ENCODE measurements at places on chromosomes 2 and 18. TPM values are rescaled to one million over a fixed set of nuclear protein-coding genes. Genes with fewer than 3 reads are reported as not detected.

The TCF23 gene
- total RNA-seq: 84.6 TPM

The ABCB6 gene
- 36.2 TPM for total RNA-seq

The SLC19A3 gene
- 0.55 TPM for total RNA-seq

The SERPINB12 gene
- total RNA-seq: not detected

The KCNK3 gene
- total RNA-seq: 7.8 TPM

The PRSS56 gene
- total RNA-seq: not detected

The IL18R1 gene
- 4.8 TPM for total RNA-seq

The CCNT2 gene
- total RNA-seq: 105 TPM

The MPP4 gene
- not detected for total RNA-seq

The CCDC85A gene
- total RNA-seq: 23.2 TPM

The IL1R2 gene
- 4.5 TPM for total RNA-seq

The LCT gene
- total RNA-seq: 0.07 TPM

The RGPD3 gene
- under 0.01 TPM for total RNA-seq

The ERCC3 gene
- 52.3 TPM for total RNA-seq

The STPG4 gene
- total RNA-seq: not detected

The POTEF gene
- 0.76 TPM for total RNA-seq

The ABCG5 gene
- not detected for total RNA-seq

The GREB1 gene
- 166 TPM for total RNA-seq

The ASB18 gene
- total RNA-seq: not detected

The DES gene
- 3,551 TPM for total RNA-seq

The IL36RN gene
- not detected for total RNA-seq

The ANKRD30B gene
- total RNA-seq: not detected

The POTEJ gene
- total RNA-seq: not detected

The SCYGR4 gene
- total RNA-seq: not detected

The RAB6D gene
- 0.15 TPM for total RNA-seq

The LRP1B gene
- 0.29 TPM for total RNA-seq

The EN1 gene
- total RNA-seq: not detected

The KLHL29 gene
- 12.4 TPM for total RNA-seq

The AGXT gene
- not detected for total RNA-seq

The DHRS9 gene
- total RNA-seq: 0.91 TPM

The ATG9A gene
- 21.5 TPM for total RNA-seq

The SERPINB7 gene
- not detected for total RNA-seq

The NEU2 gene
- not detected for total RNA-seq

The TFPI gene
- total RNA-seq: 99.4 TPM

The ACOXL gene
- total RNA-seq: 0.41 TPM

The MBP gene
- total RNA-seq: 12.1 TPM

The IL37 gene
- not detected for total RNA-seq

The ERBB4 gene
- 0.26 TPM for total RNA-seq

The MARCO gene
- total RNA-seq: not detected

The THUMPD2 gene
- total RNA-seq: 24.0 TPM

The PREB gene
- total RNA-seq: 58.4 TPM

The ABHD1 gene
- not detected for total RNA-seq

The LBH gene
- 30.7 TPM for total RNA-seq

The C18orf54 gene
- total RNA-seq: 17.1 TPM

The LYPD6B gene
- not detected for total RNA-seq

All from uterus (tissue), 4 donors.